ENCODE measurements at places on chromosomes 11 and 22.

- DNase-seq = no peak
Measured at GRCh38 chr22:32354360-32355351, 3.0 kb upstream of the RFPL3 start.

GRCh38 chr22:41286639-41287091 lies 678 bp upstream of the RANGAP1 start:
- DNase-seq = no peak

DNA sequence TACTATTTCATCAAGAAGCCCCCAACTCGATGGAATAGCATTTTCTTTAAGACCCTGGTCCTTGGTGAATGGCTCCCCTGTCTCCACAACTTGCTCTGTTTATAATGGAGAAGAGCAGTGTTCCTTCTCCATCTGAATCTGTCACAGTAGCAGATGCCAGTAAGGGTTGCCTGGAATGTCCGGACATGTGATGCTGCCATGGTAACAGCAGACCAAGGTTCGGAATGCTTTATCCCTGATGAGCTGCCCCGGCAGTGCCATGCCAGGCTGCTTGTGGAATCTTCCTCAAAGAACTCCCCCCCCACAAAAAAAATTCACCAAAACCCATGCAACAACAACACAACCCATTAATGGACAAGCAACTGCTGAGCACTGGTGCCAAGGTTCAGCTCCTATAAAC lies 72.5 kb downstream of the KCNC1 start:
- DNase-seq = no peak

DNA sequence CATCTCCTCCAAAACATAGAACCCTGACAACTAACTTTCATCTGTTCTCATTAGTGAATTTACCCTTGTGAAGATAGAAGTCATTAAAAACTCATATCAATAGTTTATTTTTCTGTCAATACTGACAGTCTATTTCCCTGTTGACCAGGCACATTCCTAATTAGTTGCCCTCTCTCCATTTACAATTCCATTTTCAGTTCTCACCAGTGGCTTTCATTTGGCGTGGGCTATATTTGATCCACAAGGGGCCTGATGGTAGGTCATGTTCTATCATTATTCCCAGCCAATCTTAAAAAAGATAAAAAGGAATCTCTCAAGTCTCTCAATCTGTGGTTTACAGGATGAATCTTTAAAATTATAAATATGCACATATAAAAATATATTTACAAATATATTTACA lies 3.9 kb upstream of the AKIP1 start:
- DNase-seq = no peak

GRCh38 chr22:50482107-50483074 lies 1.0 kb downstream of the ADM2 start:
- DNase-seq = no peak

- DNase-seq = no peak
Measured at GRCh38 chr11:134654161-134654915, 242.3 kb upstream of the B3GAT1 start.

GRCh38 chr11:65352783-65353182 lies 1.8 kb upstream of the TIGD3 start:
- no peak for DNase-seq

- no peak for DNase-seq
Measured at GRCh38 chr11:121309688-121310087, 17.1 kb downstream of the SC5D start.

GRCh38 chr11:118841469-118842242 lies 42.0 kb upstream of the CXCR5 start:
- no peak for DNase-seq

GRCh38 chr11:74311352-74311926 lies at the start of gene P4HA3:
TSS of gene P4HA3 (minus strand) at chr11:74311640. CDS start at chr11:74311611, 29 bp downstream.
- DNase-seq = no peak

DNA sequence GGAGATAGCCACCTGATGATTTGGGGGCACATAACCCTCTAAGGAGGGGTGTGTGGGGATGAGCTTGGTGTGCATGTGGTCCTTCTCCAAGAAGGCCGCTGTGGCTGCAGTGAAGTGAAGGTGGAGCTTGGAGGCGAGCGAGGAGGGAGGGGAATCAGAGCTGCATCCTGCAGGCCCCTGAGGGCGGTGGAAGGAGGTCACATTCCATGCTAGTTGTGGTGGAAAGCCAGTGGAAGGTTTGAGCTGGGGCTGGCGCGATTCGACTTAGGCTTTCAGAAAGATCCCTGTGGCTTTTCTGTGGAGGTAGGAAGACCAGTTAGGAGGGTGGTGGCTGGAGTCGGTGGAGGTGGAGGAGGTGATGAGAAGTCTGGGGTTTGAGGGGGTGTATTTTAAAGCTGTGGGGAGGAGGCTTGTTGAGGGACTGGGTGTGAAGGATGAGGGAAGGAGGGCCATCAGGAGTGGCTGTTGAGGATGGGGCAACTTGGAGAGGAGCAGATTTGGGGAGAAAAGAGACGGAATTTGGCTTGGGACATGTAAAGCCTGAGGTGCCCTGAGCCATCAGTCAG lies 62.0 kb downstream of the TBC1D22A start:
- no peak for DNase-seq

DNA sequence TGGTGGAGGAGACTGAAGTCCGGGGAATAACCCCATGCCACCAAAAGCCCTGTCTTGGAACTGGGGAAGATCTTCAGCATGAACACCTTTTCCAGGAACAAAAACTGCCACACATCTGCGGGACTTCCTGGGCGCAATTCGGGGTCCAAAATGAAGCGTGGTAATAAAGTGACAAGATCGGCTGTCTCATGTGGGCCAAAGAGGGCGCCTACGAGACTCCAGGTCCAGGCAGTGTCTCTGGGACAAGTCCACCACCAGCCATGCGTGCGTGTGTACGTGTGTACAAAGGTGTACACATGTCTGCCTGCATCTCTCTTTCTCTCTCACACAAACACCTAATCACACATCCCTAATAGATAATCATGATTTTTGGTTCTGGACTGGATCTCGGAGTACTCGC lies 8.9 kb upstream of the MYBPC3 start:
- DNase-seq = no peak

DNA sequence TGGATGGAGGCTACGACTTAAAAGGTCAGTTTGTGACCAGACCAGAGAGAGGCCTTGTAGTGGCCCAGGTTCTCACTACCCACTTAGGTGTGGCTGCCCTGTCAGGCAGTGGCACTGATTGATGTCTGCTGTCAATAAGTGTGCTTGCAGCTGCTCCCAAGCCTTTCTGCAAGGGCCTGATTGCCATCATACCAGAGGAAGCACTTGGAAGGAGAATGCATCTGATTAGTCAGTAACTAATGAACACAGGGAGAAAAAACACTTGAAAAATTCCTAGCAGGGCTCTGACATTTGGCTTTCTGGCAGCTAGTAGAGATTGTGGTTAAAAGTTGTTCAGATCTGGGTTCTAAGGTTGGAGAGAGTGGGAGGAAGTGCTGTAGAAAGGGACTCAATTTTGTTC lies 107.5 kb downstream of the NAV2 start:
- no peak for DNase-seq

GRCh38 chr22:45120931-45121330 lies 42.8 kb upstream of the NUP50 start:
- no peak for DNase-seq

DNA sequence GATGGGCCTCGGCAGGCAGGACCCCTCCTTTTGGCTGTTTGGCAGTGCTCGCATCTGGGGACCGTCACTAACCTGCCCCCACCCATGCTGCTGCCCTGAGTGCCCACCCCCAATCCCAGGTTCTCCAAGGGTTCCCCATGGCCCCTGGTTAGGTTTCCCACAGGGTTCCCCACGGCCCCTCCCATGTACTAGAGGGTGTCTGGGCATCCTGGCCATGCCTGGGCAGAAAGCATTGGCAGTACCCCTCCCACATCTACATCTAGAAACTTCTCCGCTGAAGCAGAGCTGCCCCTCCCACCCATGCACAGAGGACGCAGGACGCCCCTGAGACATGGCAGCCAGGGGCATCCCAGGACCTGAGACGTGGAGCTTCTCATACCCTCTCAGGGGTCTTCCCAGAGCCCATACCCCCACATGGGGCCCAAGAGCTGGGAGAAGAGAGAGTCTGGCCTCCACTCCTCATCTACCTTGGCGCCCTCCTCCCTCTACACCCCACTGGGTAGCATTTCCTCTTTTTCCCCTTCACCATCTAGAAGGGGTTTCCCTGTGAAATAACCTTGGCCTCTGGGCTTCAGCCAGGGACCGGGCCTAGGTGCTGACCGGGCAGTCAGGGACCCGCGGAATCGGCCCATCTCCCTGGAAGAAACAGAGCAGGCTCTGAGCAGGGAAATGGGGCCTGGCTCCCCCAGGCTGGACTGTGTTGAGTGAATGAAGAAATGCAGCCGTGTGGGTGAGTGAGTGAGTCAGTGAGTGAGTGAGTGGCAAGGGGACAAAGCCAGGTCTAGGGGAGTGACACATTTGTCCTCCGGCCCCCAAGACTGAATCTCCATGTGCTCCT lies 987.3 kb downstream of the BRD1 start:
- no peak for DNase-seq

GRCh38 chr11:77596626-77597025 lies 6.9 kb downstream of the AQP11 start:
- no peak for DNase-seq

- no peak for DNase-seq
Measured at GRCh38 chr22:47250995-47251765, 488.7 kb downstream of the TBC1D22A start.

- no peak for DNase-seq
Measured at GRCh38 chr22:37145180-37146050, 4.3 kb downstream of the IL2RB start.

GRCh38 chr11:9160166-9160565 lies 68.8 kb upstream of the SCUBE2 start:
- no peak for DNase-seq

DNA sequence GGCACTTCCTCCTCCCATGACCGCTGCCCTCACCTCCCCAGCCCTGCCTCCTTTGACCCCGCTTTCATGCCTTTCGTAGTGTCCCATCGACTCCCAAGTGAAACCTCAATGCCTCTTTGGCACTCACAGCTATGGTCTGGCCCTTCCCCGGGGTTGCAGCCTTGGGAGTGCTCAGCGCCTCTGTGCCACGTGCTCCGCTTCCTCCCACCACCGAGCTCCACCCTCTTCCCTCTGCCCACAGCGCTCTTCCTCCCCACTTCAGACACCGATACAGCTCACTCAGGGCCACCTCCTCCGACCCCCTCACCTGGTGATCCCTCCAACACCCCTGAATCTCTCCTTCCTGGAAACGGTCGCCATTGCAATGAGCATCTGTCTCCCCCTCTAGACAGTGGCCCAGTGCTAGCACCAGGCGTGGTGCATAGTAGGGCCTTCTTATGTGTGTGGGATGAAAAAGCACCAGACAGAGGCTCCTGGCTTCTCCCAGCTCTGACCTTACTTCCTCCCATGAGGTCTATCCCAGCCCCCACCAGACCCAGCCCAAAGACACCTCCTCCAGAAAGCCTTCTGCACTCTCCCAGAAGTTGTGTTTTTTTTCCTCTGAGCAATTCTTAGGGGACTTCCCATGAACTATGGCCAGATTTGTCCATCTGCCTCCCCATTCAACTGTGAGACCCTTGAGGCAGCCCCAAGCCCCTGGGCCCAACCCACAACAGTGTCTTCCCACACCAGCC lies 16.4 kb upstream of the SCGB1A1 start:
- DNase-seq = no peak

DNA sequence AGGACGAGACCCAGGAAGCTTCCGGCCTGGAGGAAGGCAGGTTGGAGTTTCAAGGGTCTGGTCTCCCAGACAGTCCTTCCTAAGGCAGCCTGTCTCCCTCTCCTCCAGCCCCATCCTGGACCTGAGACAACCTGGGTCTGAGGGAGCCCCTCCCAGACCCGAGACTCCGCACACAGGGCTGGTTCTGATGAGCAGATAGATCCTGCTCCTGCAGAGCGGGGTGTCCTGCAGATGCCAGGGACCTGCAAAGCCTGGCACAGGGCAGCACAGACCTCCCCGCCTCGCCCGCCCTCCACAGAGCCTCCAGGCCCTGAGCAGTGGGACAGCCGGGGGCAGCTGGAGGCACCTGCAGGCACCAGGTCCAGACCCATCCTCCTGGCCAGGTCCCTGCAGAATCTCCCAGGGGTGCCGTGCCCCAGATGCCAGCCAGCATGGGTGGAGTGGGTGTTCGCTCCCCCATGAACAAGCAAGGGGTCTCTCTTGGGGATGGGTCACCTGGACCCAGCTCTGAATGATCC lies 7.8 kb downstream of the PIM3 start:
- DNase-seq = no peak

- no peak for DNase-seq
Measured at GRCh38 chr11:57936050-57936418, 87.6 kb upstream of the OR9Q1 start.

- no peak for DNase-seq
Measured at GRCh38 chr22:25390297-25391240, 171.1 kb downstream of the CRYBB2 start.

- no peak for DNase-seq
Measured at GRCh38 chr11:132872211-132872610, 660.1 kb downstream of the OPCML start.

DNA sequence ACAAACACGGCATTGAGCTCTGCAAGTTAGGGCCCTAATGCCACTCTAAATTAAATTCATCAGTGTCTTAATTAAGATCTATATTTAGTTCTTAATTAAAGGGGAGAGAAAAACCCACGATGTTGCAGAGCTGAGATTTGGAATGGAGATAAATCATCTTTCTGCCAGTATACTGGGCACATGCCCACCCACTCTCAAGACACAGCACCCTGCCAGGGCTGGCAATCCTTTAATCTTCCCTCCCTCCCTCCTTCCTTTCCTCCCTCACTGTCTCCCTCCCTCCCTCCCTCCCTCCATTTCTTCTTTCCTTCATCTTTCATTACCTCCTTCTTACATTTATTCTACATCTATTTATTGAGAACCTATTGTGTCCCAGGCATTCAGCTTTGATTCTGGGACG lies 194.8 kb downstream of the BUD13 start:
- DNase-seq = no peak

DNA sequence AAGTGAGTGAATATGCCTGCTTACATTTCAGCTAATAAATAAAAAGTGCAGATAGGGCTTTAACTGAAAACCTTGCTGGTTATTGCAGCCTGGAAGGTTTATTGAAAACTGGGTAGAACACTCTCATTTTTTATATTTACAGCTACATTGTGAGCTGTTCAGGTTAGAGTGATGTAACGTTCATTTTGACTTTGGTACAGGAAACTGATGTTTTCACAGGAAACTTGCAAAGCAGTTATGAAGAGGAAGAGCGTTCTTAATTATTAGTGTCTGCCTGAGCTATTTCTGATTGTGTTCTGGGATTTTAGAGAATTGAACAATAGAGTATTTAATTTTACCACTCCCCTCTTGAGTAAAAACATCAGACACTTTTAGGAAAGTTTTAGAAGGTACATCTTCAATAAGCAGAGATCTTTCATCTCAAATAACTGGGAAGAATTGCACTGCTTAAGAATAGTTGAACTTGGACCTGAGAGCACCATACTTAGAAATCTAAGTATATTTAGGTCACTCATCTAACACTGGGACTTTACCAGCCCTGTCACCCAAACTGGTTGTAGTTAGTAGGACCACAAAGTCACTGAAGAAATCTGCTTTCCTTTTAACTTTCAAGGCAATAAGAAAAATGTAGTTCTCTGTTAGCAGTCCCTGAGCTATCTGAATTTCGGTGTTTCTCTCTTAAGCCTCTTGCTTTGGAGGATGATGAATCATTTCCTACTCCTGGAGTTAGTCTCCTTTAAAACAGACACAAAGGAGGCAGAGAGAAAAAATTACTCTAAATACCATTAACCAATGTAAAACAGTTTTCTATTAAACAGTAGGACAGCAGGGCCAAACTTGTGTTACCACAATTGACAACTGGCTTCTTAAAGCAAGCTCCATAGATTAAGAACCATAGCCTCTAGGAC lies 128.6 kb upstream of the DDI1 start:
- no peak for DNase-seq

GRCh38 chr11:10695833-10696232 lies 2.3 kb upstream of the IRAG1 start:
- no peak for DNase-seq
